Fibroblast of skin of right quadriceps (primary cell): ENCODE measurements at places on chromosomes 7 and 10.
A peak's percentile ranks its signal among the peaks of the same experiment; 100 is the strongest.

DNA sequence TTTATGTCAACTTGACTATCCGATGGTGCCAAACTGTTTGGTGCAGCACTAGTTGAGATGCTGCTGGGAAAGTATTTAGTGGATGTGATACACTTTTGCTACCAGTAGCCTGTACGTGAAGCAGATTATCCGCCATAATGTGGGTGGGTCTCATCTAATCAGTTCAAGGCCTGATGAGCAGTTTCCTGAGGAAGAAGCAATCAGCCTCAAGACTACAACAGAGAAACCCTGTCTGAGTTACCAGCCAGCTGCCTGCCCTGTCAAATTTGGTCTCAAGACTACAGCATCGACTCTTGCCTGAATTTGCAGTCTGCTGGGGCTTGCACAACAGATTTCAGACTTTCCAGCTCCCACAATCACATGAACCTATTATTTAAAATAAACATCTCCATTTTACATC, 10.9 kb upstream of the RBP3 start:
- DNase-seq: no peak

DNA sequence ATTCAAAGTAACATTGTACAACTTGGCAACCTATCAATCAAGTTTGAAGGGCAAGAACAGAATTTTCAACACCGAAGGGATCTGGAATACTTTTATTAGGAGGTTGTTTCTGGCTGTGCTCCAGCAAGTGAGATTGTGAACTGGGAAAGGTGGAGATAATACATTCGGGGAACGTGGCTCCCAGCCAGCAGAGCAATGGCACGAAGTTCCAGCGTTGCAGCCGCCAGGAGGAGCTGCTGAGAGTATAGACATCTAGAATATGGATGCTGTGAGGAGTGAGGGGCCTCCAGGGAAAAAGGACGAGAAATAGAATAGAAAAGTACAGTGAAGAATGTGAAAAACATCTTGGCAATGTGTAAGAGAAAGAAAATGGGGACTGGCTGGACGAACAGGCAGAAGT, 69.5 kb downstream of the TCERG1L start:
- DNase-seq: no peak

GRCh38 chr10:74937266-74937856, 111.0 kb downstream of the KAT6B start:
- no peak for DNase-seq

DNA sequence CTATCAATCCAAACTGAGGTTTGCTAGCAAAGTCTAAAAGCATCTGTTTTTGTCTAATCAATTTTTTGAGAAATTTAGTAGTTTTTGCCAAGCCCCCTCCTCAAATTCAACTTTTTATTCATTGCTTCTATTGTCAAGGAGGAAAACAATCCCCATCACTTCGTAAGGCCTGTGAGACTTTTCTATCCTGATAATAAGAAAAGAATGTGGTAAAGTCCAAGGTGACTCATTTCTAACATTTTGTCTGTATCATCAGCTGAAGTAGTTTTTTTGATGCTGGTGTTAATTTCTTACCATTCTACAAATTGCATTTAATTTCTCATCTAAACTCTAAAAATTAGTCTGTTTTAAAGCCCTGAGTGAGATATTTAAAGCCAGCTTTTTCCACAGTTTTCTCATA, 11.7 kb downstream of the ANK3 start:
- DNase-seq: peak; percentile 37

GRCh38 chr10:53675177-53675576, 902.6 kb upstream of the MBL2 start:
- DNase-seq: no peak
